Heart right ventricle (tissue), 16 donors: ENCODE measurements at places on chromosomes 13 and 19. TPM values are rescaled to one million over a fixed set of nuclear protein-coding genes. Genes with fewer than 3 reads are reported as not detected.

FGF22 gene
- total RNA-seq, result 0.36 TPM

NLRP4 gene
- total RNA-seq, result not detected

- H3K27ac ChIP-seq, result no peak overlapping the region
- no peak for DNase-seq
- no peaks in the 10 kb centered on the region for H3K27me3 ChIP-seq
- peaks cover 27% of the 10 kb centered on the region for H3K4me1 ChIP-seq
Observed at GRCh38 chr13:51552027-51552426, 32.2 kb upstream of the WDFY2 start.

DNA sequence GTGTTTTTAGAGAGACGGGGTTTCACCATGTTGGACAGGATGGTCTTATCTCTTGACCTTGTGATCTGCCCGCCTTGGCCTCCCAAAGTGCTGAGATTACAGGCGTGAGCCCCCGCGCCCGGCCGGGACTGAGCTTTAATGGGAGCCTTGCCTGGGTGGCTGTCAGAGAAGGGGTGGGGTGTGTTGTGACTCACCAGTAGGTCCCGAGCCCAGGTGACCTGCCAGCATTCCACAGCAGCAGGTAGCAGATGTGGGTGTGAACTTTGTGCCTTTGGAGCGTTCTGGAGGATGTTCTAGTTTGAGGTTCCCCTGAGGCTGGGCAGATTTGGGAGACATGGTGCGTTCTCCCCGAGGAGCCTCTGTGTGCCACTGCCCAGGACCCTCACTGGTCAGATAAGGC is 7.1 kb upstream of the EPN1 start:
- no peak for DNase-seq
- no peak overlapping the region for H3K4me3 ChIP-seq
- H3K4me1 ChIP-seq, result peaks cover 15% of the 10 kb centered on the region
- no peaks in the 10 kb centered on the region for H3K27me3 ChIP-seq
- peaks cover 27% of the 10 kb centered on the region for H3K36me3 ChIP-seq

DNA sequence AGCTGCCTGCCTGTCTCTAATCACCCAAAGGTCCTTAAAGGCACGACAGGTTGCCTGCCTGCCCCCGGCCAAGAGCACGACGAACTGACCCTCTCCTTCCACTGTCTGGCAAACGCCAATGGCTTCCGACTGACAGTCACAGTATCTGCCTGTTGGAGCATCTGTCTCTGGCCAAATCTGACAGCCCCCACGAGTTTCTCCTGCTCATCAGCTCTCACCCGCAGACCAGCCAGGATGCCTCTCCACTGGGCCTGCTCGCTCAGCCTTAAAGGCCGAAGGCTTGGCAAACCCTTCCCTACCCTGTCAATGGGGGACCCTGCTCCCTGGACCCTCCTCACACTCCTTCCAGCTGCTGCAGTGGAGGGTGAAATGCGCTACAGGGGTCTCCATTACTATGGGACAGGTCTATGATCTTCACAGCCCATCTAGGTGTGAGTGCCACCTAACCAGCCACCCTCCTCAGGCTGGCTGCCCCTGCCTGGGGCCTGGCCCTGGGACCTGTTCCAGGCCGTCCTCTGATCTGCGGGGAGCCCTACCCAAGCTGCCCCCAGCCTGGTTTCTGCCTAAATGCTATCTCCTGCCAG is 932 bp downstream of the FAM83E start:
- no peak overlapping the region for H3K4me3 ChIP-seq
- peaks cover 30% of the 10 kb centered on the region for H3K36me3 ChIP-seq
- DNase-seq, result no peak
- H3K27ac ChIP-seq, result no peak overlapping the region
- no peaks in the 10 kb centered on the region for H3K27me3 ChIP-seq

DNA sequence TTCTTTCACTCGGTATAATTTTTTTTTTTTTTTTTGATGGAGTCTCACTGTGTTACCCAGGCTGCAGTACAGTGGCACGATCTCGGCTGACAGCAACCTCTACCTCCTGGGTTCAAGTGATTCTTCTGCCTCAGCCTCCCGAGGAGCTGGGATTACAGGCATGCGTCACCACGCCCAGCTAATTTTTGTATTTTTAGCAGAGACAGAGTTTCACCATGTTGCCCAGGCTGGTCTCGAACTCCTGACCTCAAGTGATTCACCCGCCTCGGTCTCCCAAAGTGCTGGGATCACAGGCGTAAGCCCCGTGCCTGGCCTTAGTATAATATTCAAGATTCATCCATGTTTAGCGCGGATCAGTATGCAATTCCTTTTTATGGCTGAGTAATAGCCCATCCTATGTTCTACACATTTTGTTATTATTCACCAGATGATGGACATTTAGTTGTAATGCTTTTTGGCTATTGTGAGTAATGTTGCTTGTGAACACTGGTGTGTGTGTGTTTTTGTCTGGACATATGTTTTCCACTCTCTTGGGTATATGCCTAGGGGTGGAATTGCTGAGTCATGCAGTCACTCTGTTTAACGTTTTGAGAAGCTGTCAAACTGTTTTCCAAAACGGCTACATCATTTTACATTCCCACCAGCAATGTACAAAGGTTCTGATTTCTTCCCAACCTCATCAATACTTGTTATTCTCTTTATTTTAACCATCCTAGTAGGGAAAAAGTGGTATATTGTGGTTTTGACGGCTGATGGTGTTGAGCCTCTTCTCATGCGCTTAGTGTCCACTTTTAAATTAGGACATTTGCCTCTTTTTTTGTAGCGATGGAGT is 22.9 kb downstream of the PLEKHF1 start:
- no peaks in the 10 kb centered on the region for H3K36me3 ChIP-seq
- peaks cover 6% of the 10 kb centered on the region for H3K4me1 ChIP-seq
- no peak overlapping the region for H3K27ac ChIP-seq
- H3K27me3 ChIP-seq, result no peaks in the 10 kb centered on the region
